ENCODE measurements at places on chromosomes 5 and 9. TPM values are rescaled to one million over a fixed set of nuclear protein-coding genes. Genes with fewer than 3 reads are reported as not detected.

The MYMK gene
- not detected for total RNA-seq

The GFM2 gene
- 39.0 TPM for total RNA-seq

The MLLT3 gene
- total RNA-seq: 41.5 TPM

The KYAT1 gene
- total RNA-seq: 35.0 TPM

The GPR150 gene
- 3.6 TPM for total RNA-seq

The SLIT3 gene
- 22.5 TPM for total RNA-seq

The SLU7 gene
- 68.0 TPM for total RNA-seq

The TPRN gene
- 75.0 TPM for total RNA-seq

The TNFAIP8 gene
- total RNA-seq: 1.8 TPM

The ADAMTS16 gene
- total RNA-seq: 4.6 TPM

The MYORG gene
- total RNA-seq: 27.9 TPM

The SAXO1 gene
- not detected for total RNA-seq

The PNPLA7 gene
- 47.7 TPM for total RNA-seq

The SLC12A7 gene
- total RNA-seq: 10.7 TPM

The FREM1 gene
- total RNA-seq: 4.6 TPM

The BNC2 gene
- total RNA-seq: 5.8 TPM

The S1PR3 gene
- total RNA-seq: 4.8 TPM

The ORM2 gene
- total RNA-seq: not detected

The COL5A1 gene
- 1.7 TPM for total RNA-seq

The LPAR1 gene
- total RNA-seq: 96.7 TPM

The PHAX gene
- 46.8 TPM for total RNA-seq

The CA9 gene
- total RNA-seq: not detected

The MLANA gene
- total RNA-seq: not detected

The MAMDC4 gene
- total RNA-seq: 10.0 TPM

The AP3B1 gene
- total RNA-seq: 24.4 TPM

The NUTM2F gene
- total RNA-seq: not detected

The KLHL9 gene
- total RNA-seq: 24.5 TPM

The FOXD4L3 gene
- total RNA-seq: 4.5 TPM

The LRRC70 gene
- 6.1 TPM for total RNA-seq

The ARID3C gene
- not detected for total RNA-seq

The HARS2 gene
- 33.6 TPM for total RNA-seq

The YIPF5 gene
- 40.0 TPM for total RNA-seq

The SWI5 gene
- 16.7 TPM for total RNA-seq

The SHOC1 gene
- total RNA-seq: not detected

The WNT8A gene
- total RNA-seq: not detected

The C9orf43 gene
- total RNA-seq: 2.1 TPM

Data from dorsolateral prefrontal cortex (tissue), 122 donors.